ENCODE measurements at places on chromosomes 7 and 10. TPM values are rescaled to one million over a fixed set of nuclear protein-coding genes. Genes with fewer than 3 reads are reported as not detected.

The ZNF365 gene
- not detected for total RNA-seq

The RAPGEF5 gene
- total RNA-seq, result 10.1 TPM

The LRRC18 gene
- not detected for total RNA-seq

The CALU gene
- total RNA-seq, result 14.7 TPM

The WIPF3 gene
- total RNA-seq, result not detected

GRCh38 chr10:97483921-97484320, 14.3 kb downstream of the MMS19 start:
- peaks cover 45% of the 10 kb centered on the region for H3K36me3 ChIP-seq
- no peak for DNase-seq
- no peaks in the 10 kb centered on the region for H3K27me3 ChIP-seq
- peaks cover under 1% of the 10 kb centered on the region for H3K4me1 ChIP-seq
- H3K27ac ChIP-seq, result no peak overlapping the region

DNA sequence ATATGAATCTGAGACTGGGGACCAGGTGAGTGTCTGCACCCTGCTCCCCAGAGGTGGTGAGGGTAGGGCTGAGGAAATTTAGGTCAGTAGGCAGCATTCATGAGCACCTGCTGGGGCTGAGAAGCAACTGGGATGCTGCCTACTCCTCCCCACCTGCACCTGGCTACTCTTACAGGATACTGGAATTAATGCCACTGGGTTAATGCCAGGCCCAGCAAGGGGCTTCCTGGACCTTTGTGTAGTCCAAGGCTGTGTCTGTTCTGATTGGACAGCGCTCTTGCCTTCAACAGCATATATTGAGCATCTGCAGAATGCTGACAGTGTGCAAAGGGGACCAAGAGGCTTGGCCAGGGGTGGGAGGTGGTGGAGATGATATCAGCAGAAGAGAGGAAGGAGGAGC, 32.1 kb downstream of the ADCYAP1R1 start:
- H3K27ac ChIP-seq, result no peak overlapping the region
- no peak overlapping the region for H3K4me3 ChIP-seq
- no peak for DNase-seq
- H3K36me3 ChIP-seq, result no peaks in the 10 kb centered on the region
- H3K4me1 ChIP-seq, result no peaks in the 10 kb centered on the region
- peaks cover 6% of the 10 kb centered on the region for H3K27me3 ChIP-seq

GRCh38 chr10:101230183-101230917, 1.1 kb upstream of the LBX1 start:
- peaks cover 63% of the 10 kb centered on the region for H3K27me3 ChIP-seq
- no peaks in the 10 kb centered on the region for H3K36me3 ChIP-seq
- no peak overlapping the region for H3K27ac ChIP-seq
- peaks cover 33% of the 10 kb centered on the region for H3K4me1 ChIP-seq
- H3K4me3 ChIP-seq, result peak overlapping the region; percentile 35

GRCh38 chr10:18533896-18534295, 117.5 kb downstream of the NSUN6 start:
- no peak overlapping the region for H3K27ac ChIP-seq
- H3K4me3 ChIP-seq, result no peak overlapping the region
- DNase-seq, result no peak
- no peaks in the 10 kb centered on the region for H3K27me3 ChIP-seq
- H3K36me3 ChIP-seq, result peaks cover 40% of the 10 kb centered on the region

- peak overlapping the region; percentile 53 for H3K27ac ChIP-seq
- H3K4me1 ChIP-seq, result peaks cover 48% of the 10 kb centered on the region
- DNase-seq, result no peak
- peaks cover 18% of the 10 kb centered on the region for H3K27me3 ChIP-seq
- H3K4me3 ChIP-seq, result peak overlapping the region; percentile 69
Observed at GRCh38 chr7:151243408-151244195, 4.9 kb downstream of the SMARCD3 start.

GRCh38 chr10:86950349-86950748, 7.1 kb downstream of the MMRN2 start:
- H3K36me3 ChIP-seq, result no peaks in the 10 kb centered on the region
- no peak overlapping the region for H3K27ac ChIP-seq
- H3K27me3 ChIP-seq, result peaks cover 5% of the 10 kb centered on the region
- no peak overlapping the region for H3K4me3 ChIP-seq

DNA sequence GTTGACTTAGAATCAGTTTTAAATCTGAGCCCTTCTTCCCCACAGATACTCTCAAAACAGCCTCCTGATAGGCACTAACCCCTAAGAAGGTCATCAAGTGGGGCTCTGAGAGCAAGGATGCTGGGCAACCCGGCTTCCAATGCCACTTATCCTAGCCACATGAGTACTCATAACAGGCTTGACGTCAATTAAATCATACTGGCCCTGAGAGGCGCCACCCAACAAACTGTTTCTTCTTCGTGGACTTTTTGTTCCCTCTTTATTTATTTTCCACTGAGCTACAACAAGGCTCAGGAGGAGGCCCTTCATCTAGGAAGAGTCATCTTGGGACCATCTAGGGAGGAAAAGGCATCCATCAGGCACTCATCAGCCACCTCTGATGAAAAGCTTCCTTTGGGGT, 255.9 kb downstream of the KCNMA1 start:
- no peaks in the 10 kb centered on the region for H3K36me3 ChIP-seq
- H3K27me3 ChIP-seq, result peaks cover 6% of the 10 kb centered on the region
- no peak for DNase-seq
- no peak overlapping the region for H3K27ac ChIP-seq

DNA sequence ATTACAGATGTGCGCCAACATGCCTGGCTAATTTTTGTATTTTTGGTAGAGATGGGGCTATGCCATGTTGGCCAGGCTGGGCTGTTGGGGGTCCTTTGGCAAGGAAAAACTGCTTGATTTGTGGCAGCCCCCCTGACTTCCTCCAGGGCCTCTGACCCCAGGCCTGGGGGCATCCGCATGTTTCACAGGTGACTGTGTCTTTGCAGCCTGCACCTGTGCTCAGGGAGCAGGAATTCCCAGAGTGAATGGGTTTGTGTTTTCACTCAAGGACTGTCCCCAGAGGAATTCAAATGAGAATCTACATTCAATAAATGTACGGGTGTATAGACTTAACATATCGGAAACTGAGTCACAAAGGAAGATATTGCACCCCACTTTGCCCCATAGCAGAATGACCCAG, 11.6 kb upstream of the CLIP2 start:
- DNase-seq, result no peak
- no peaks in the 10 kb centered on the region for H3K27me3 ChIP-seq
- H3K36me3 ChIP-seq, result no peaks in the 10 kb centered on the region

- H3K27ac ChIP-seq, result no peak overlapping the region
- H3K27me3 ChIP-seq, result peaks cover 44% of the 10 kb centered on the region
- no peak for DNase-seq
- H3K4me1 ChIP-seq, result peaks cover 9% of the 10 kb centered on the region
- H3K4me3 ChIP-seq, result no peak overlapping the region
- no peaks in the 10 kb centered on the region for H3K36me3 ChIP-seq
Observed at GRCh38 chr10:120950051-120950561, 98.9 kb downstream of the WDR11 start.

Data from activated B cell treated with CpG ODN at 0.5 μM for 24 hours (primary cell).